Stimulated activated CD8-positive, alpha-beta memory T cell treated with anti-CD3 and anti-CD28 coated beads, Interleukin-4, amount 100 ng/mL, for 24 hours (primary cell): ENCODE measurements at places on chromosomes 12 and 14.

DNA sequence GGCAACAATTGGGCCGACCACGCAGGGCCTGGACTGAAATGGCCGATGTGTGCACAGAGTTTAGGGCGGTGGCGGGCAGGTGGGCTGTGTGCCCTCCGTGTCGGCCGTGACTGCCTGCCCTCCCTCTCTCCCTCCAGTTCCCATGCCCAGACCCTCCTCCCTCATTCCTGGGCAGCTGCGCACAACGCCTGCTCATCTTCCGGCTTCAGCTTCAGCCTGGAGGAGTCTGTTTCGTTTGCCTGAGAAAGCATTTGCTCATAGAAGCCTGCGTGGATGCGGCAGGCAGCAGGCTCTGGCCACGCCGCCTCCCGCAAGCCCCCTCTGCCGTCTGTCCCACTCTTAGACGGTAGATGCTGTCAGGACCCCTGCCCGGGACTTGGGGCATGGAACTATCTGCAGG is 47.3 kb upstream of the FZD10 start:
- DNase-seq = no peak

DNA sequence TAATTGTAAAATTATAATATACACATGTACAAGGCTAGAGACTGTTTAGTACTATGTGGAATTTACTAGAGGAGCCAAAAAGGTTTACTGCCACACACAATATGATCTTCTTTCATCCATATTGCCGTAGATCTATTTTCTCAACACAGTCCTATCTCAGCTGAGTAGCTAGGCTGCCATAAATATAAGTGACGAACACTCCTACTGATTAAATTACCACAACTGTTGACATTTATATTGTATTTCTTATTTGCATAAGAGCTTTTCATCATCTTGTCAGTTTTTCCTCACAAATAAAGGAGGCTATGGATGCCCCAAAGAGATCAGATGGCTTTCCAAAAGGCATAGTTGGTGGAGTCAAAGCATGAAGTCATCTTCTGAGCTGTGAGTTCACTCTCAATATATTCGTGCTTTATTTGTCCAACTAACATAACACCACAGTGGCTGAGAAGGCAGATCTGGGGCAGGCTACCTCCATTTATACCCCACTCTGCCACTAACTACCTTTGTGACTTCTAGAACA is 78.6 kb downstream of the CCDC59 start:
- DNase-seq = no peak

GRCh38 chr12:84648425-84648824 is 264.2 kb downstream of the SLC6A15 start:
- no peak for DNase-seq

GRCh38 chr12:83971781-83972180 is 940.8 kb downstream of the SLC6A15 start:
- no peak for DNase-seq

DNA sequence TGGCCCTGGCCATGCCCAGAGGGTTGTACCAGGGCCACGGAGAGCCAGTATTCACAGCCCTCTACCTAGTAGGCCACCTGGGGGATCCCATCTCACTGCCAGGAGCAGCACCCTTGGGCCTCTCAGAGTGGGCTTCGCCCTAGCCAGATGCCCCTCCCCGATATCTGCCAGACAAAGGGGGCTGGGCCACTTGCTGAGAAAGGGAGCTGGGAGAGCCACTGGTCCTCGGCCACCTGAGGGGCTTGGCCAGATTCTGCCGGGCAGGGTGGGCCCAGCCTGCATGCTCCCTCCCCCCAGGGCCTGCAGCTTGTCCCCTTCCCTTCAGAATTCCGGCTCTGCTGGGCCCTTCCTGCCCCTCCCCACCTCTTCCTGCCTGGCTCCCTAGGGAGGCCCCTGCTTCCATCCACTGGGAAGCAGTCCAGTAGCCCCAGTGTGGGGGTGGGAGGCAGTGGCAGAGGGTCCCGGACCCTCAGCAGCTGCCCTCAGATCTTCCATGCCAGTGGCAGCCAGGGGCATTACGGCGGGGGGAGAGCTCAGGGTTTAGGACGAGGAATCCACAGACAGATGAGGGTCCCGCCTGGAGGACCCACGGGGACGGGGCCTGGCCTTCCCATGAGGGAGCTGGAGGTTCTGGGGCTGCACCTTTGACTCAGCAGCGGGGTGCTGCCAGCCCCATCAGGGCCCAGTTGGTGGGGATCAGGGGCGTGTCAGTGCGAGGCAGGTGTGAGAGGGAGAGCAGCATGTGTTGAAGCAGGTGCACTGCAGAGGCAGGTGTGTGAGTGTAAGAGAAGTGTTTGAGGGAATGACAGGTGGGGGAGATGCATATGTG is 2.4 kb downstream of the CRIP2 start:
- no peak for DNase-seq

- no peak for DNase-seq
These were observed 279.5 kb downstream of the DPF3 start for GRCh38 chr14:72614365-72614764.

- no peak for DNase-seq
These were observed 6.9 kb downstream of the C12orf75 start for GRCh38 chr12:105337391-105337790.

- DNase-seq = no peak
These were observed 33.8 kb downstream of the ZFHX2 start for GRCh38 chr14:23517650-23518326.

DNA sequence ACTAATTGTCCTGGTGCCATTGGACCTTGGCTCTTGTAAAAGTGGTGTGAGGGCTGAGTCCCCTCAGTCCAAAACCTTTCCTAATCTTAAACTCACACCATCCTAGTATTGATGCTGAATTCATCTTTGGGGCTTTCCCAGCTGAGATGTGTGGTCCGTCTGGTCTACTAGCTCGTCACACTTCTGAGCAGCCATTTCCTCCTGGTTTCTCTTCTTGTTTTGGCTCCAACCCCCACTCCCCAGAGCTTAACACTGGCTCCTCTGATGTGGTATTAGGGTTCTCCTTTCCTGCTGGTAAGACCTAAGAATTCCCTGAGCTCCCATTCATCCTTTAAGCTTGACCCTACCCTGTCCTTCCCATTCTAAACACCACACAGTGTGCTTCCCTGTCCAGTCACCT is 900.6 kb downstream of the VRK1 start:
- DNase-seq = peak; percentile 22

GRCh38 chr12:108063192-108063591 is 65.9 kb upstream of the WSCD2 start:
- DNase-seq = no peak

- no peak for DNase-seq
These were observed 125.0 kb upstream of the DHRS4 start for GRCh38 chr14:23828616-23829015.

DNA sequence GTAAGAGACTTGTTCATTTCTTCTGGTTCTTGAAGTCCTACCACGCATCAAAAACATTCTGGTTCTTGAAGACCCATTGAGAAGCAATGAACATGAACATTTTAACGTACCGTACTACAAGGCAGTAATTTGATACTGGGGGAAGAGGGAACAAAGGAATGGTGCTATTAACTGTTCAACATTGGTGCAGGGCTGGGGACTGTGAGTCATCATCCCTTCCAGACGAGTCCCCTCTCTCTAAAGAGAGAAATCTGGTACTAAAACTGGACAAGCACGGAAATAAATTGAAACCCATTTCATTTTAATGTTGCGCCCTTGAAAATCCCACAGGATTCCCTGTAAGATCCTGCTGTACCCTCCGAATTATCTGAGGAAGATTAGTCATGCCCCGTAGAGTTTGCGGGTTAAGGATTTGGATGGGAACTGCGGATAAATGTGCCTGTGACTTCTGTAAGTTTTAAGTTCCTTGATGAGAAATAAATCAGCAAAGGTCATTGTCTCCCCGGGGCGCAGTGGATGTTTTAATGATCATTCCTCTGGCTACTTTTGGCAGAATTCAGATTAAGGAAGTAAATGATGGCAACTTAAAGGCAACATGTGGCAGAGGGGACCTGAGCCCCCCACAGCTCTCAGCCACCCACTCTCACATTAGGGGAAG is 78.6 kb downstream of the KCNK13 start:
- DNase-seq = no peak

DNA sequence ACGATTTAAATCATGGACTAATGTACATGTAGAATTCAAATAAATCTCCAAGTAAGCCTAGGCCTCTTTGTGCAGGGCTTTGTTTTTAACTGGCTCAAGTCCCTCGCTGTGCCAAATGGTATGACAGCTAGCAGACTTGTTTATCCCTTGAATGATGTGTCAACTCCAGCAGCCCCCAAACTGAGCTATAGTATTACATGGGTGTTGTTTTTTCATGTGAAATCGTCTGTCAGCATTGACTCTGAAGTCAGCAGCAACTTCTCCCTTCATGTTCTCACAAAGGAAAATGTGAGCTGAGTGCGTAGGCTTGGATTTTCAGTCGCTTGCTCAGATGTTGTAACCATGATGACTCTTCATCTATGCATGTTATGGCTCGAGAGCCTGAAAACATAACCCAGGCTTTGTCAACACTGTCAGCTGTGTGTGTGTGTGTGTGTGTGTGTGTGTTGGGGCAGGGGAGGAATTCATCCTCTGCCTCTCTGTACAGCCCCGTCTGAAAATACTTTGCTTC is 73.3 kb downstream of the PTHLH start:
- no peak for DNase-seq

GRCh38 chr14:55721353-55721752 is 141.3 kb downstream of the KTN1 start:
- DNase-seq = no peak

GRCh38 chr12:68242777-68243176 is 10.6 kb downstream of the IL22 start:
- no peak for DNase-seq

DNA sequence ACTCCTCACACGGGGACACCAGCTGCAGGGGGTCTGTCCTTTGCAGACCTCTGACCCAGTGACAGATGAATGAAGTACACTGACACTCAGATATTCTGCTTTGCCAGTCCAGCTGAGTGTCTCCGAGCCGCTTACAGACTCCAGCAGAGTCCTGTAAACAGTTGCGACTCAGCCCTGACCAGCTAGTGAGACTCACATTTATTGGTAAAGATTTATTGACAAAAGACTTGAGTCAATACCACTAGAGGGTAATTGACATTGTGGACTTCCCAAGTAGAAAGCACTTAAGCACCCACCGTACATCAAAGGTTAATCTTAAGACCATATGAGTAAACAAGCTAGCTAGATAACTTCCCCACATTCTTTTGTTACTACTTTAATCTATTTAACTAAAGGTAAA is 9.8 kb upstream of the FKBP4 start:
- no peak for DNase-seq

GRCh38 chr14:36996857-36997590 is 175.4 kb downstream of the SLC25A21 start:
- no peak for DNase-seq

DNA sequence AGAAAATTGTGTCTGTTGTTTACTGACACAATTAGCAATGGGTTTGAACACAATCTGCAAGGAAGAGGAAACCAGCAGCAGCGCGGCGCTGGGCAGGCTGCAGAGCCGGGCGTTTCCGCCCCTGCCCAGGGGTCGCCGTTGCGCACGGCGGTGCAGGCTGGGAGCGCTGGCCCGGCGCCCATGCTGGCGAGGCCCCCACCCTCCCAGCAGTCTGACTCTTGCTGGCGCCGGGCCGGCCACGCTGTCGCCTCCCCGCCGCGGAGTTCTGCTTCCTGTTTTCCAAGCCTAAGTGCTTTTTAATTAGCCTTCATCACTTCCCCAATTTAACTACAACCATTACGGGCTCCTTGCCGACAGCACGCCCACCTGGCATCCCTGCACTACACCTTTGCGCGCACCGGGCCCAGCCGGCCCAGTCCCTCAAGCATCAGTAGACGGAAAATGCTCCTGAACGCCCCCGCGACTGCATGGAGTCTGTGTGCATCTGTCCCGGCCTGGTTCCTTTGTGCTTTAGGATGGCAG is 212.1 kb downstream of the GXYLT1 start:
- peak; percentile 2 for DNase-seq
